ENCODE measurements at places on chromosomes 11 and 22. TPM values are rescaled to one million over a fixed set of nuclear protein-coding genes. Genes with fewer than 3 reads are reported as not detected.
A peak's percentile ranks its signal among the peaks of the same experiment; 100 is the strongest.

DNA sequence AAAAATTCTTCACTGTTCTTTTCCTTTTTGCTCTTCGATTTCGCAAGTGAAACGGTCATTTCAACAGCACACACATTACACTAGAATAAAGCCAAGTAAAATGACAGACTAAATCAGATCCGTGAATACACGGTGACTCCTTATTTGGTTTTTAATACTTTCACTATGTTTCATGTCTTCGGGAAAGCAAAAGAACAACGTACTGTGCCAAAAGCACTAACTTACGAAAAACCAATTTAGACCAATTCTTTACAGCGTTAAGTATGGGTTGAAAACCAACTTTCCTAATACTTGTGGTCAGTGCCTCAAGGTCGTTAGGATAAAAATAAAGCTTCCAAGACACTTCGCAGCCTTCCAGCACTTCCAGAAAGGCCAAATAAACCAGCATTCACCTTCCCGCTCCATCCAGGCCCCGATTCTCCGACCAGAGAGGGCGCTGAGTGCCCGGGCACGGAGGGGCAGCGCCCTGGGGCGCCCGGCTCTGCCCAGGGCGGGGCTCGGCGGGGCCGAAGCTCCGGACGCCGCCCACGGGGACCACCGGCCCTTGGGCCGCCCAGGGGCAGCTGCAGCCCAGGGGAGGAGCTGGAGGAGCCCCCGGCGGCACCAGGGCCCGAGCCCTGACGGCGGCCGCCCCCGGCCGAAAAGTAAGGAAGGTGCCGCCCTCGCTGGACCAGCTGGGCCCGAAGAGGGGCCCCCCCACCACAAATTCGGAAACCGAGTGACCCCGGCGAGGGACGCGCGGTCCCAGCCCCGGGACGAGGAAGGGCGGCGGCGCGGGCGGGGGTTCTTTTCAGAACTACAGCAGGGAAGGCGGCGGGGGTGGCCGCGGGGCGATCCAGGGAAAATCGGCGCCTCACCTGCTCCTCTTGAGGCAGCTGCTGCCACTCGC lies 499 bp downstream of the ATL3 start:
- DNase-seq, result peak; percentile 32

DNA sequence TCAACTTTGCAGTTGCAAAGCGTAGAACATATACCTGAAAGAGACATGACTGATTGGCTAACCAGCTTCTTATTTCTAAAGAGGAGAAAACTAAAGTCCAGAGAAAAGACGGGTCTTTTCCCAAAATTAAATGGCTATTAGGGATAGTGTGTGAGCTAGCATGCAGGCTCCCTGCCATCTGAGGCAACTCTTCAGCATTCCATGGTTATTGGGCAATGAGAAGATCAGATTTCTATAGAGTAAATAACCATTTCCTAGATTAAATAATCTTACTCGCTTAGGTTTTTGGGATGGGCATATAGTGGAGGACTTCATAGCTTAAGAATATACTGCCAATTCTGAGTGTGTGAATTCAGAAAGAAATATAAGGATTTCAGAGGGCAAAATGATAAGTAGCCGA lies 95.0 kb downstream of the PDHX start:
- no peak for DNase-seq

DNA sequence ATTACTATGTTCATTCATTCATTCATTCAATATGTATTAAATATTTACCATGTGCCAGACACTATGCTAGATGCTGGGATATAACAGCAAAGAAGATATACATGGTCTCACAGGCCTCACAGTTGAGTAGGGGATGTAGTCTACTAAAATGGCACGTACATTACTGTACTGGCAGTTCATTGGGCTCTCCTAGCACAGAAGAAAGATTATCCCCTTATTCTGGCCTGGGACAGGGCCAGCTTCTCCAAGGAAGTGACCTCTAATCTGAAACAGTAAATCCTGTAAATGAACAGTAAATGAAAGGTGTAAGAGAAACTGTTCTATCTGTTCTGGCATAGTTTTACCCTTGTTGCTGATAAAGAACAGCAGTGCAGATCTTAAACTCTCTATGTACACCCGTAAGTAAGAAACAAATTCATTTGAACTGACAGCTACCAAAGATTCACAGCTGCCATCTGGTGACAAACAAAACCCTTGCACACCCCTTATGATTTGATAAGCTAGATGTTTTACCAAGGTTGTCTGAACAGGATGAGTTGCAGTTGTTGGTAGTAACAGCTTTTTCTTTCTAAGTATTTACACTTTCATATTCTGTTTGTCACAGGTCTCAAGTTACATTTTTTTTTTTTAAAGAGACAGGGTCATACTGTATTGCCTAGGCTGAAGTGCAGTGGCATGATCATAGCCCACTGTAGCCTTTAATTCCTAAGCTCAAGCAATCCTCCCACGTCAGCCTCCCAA lies 263.1 kb downstream of the TMEM135 start:
- DNase-seq, result no peak

Gene IL10RA
- total RNA-seq, result 0.60 TPM

Gene LGALS1
- 761 TPM for total RNA-seq

Gene RTN4RL2
- not detected for total RNA-seq
